ENCODE measurements at places on chromosomes 16 and 17. TPM values are rescaled to one million over a fixed set of nuclear protein-coding genes. Genes with fewer than 3 reads are reported as not detected.

The CCDC57 gene
- 10.8 TPM for total RNA-seq

GRCh38 chr17:59698143-59698542 is 9.1 kb downstream of the PTRH2 start:
- no peaks in the 10 kb centered on the region for H3K4me1 ChIP-seq
- H3K4me3 ChIP-seq = no peak overlapping the region
- H3K27me3 ChIP-seq = no peaks in the 10 kb centered on the region
- no peak overlapping the region for H3K27ac ChIP-seq
- H3K36me3 ChIP-seq = peaks cover 88% of the 10 kb centered on the region

GRCh38 chr16:72764015-72764654 is 283.8 kb downstream of the ZFHX3 start:
- H3K27me3 ChIP-seq = no peaks in the 10 kb centered on the region
- no peak overlapping the region for H3K4me3 ChIP-seq

DNA sequence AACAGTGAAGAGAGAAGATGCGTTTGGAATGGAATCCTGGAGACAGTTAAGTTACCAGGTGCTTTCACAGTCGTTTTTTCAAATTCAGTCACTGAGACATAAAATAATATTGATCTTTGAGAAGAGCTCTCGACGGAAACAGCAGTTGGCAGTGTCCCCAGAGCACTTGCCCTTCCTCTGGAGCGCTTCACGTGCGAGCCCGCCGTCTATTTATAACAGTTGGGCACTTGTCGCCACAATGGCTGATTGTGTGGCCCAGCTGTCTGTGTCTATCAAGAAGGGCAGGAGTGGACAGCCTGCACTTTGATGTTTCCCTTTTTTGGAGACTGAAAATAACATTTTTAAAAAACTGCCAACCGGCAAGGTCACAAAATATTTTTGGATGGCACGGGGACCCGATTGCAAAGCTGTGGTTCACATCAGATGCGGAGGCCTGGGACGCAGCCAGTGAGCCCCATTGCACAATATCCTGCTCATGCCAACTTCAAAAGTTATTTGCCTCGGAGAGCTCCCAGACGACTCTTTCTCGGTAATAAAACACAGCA is 62.9 kb downstream of the ADCY9 start:
- no peaks in the 10 kb centered on the region for H3K36me3 ChIP-seq
- H3K4me3 ChIP-seq = no peak overlapping the region
- DNase-seq = peak; percentile 78
- no peaks in the 10 kb centered on the region for H3K27me3 ChIP-seq
- H3K27ac ChIP-seq = peak overlapping the region; percentile 42
- H3K4me1 ChIP-seq = peaks cover 37% of the 10 kb centered on the region

DNA sequence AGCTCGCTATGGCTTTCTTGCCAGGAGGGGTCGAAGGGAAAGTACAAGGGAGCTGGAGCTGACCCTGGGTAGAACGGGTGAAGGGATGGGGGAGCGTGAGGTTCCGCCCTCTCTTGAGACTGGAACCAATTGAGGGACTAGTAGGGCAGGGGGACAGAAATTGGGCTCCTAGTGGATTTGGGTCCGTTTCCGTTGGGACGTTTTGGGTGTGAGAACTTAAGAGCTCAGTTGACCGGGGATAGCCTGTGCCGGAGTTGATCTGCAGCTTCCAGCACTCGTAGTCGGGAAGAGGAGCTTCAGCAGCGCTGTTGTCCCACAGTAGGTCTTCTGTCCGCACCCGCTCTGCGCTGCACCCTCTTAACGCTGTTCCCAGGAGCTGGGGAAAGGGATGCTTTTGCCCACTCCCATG is 481 bp downstream of the CNTROB start:
- H3K4me3 ChIP-seq = peak overlapping the region; percentile 68
- H3K27me3 ChIP-seq = no peaks in the 10 kb centered on the region
- no peaks in the 10 kb centered on the region for H3K36me3 ChIP-seq
- peak overlapping the region; percentile 61 for H3K27ac ChIP-seq
- H3K4me1 ChIP-seq = peaks cover 19% of the 10 kb centered on the region

DNA sequence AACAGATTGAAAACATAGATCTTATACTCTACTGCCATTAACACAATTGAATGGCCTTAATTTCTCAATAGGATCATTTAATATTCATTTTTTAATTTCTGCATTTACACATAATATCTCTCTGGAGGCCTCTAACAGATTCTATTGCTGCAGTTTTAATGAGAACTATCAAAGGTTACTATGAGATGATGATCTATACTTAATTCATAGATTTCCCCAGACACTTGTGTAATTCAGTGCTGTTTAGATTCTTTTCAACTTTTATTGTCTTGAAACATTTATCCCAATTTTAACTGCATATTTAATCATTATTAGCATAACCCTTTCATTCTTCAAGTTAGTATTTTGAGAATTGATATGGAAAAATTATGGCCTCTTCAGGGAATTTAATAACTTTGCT is 1056.5 kb upstream of the CDH8 start:
- H3K4me1 ChIP-seq = no peaks in the 10 kb centered on the region
- no peaks in the 10 kb centered on the region for H3K36me3 ChIP-seq
- no peak overlapping the region for H3K4me3 ChIP-seq
- no peak overlapping the region for H3K27ac ChIP-seq
- DNase-seq = no peak
- H3K27me3 ChIP-seq = no peaks in the 10 kb centered on the region
